ENCODE measurements at places on chromosomes 12 and 14.

DNA sequence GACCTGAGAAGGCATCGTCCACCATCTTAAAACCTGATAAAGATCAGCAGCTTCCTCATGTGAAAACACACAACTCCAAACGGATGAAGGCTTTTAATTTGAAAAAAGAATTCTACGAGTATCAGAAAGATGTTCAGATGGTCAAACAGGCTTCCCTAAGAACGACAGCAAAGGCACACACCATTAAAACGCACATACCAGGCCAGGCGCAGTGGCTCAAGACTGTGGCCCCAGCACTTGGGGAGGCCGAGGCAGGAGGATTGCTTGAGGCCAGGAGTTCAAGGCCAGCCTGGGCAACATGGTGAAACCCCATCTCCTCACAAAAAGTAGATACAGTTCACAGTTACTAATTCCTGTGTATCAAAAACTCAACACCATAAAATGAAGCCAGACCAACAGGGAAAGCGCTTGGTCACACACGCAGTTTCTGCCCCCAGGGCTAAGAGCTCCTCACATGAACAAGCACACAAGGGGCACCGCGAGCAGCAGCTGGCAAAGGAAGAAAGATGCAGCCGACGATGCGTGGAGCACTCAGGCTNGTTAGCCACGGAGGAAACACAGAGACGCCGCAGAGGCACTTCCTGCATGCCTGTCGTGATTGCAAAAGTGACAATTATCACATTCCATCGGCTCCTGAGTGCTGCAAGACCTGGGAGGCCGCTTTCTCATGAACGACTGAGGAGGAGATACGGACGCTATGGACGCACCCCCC is 78.0 kb downstream of the NOC4L start:
- peak; percentile 38 for DNase-seq

DNA sequence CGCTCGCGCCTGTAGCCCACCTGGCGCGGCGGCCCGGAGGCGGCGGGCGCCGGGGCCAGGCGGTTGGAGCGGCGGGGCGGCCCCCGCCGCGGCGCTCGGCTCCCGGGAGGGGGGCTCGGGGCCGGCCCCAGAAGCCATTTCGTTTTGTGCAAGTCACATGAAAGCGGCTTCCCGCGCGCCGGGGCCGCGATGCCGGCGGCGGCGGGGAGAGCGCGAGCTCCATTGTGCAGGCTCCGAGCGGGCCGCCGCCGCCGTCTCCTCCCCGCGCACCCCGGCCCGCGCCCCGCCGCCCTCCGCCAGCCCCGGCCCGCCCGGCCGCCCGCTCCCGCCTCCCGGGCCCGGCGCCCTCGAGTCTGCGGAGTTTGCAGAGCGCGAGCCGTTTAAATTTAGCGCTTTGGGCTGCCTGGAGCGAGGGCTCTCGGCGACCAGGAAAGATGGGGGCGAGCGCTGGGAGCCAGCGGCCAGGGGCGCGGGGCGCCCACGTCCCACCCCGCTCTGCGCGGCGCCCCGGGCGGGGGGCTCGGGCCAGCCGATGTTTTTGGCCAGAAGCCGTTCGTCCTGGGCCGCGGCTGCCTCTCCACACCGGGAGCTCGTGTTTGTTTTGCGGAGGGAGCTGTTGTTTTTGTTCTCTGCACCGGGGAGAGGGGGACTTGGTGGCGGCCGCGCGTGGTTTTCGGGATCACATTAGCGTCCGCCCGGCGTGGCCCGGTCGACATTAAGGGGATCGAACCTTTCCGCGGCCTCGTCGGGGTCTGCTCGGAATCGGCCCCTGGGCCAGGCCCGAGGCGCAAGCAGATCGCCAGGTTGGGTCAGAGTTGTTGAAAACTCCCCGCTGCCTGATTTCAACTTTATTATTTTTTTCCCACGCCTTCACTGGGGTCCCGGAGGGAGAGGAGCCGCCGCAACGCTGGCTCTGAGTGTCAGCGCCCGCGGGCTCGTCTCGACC is 982 bp downstream of the BCL7A start:
- no peak for DNase-seq

- no peak for DNase-seq
Observed at GRCh38 chr12:57404966-57405640, 25.7 kb downstream of the R3HDM2 start.

- DNase-seq, result no peak
Observed at GRCh38 chr12:26238341-26239121, 43.2 kb downstream of the SSPN start.

GRCh38 chr12:56346675-56347074 is 8.0 kb downstream of the IL23A start:
- no peak for DNase-seq

- DNase-seq, result no peak
Observed at GRCh38 chr14:50854521-50854920, 17.3 kb upstream of the ABHD12B start.

DNA sequence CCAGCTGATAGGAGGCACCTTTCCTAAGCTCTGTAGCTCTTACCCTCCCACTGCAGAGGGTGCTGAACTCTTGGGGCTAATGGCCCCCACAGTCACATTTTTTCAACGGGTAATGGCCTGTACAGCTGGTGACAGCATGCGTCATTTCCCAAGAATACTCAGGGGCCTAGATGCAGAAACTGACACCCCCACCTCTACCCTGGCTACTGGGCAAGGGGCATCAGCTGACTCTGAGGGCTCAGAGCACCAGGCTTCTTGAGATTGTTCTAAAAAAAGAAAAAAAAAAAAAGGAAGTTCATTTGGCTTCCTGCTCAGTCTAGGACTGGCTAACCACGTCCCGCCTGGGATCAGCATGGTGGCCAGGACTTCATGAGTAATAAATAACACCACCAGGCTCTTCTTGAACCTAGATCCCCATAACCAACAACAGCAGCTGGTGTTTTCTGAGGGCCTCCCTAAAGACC is 35.2 kb downstream of the ZFP36L1 start:
- DNase-seq, result no peak

GRCh38 chr12:31890295-31891285 is 68.6 kb upstream of the RESF1 start:
- DNase-seq, result no peak

DNA sequence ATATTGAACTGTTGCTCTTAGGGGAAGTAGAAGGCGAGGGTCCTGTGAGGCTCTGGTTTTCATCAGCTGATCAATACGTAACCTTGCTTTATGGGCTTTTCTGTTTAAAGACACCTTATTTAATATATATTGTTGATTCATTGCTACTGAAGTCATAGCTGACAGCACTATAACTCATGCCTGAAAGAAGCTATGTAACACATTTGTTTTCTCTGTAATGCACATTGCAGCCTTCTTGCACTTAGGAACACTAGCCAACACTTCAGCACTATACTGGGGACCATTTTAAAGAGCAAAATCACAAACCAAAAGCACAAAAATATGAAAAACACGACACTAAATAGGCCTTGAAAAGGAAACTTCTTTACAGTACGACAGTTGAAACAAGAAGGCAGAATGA is 135.7 kb downstream of the TTC6 start:
- no peak for DNase-seq

DNA sequence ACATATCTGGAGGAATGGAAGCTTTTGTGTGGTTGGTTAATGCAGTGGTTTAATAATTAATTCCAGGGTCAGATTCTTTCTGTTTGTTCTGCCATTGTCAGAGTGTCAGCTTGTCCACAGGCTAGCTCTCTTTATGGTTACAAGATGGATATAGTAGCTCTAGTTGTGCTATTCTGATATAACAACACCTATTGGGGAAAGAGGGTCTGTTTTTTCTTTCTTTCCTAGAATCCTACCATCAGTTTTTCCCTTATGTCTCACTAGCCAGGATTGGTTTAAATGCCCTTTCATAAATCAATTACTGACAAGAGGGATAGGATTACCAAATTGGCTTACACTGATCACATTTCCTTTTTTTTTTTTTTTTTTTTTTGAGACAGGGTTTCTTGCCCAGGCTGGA is 27.8 kb downstream of the CNOT2 start:
- no peak for DNase-seq

- no peak for DNase-seq
Observed at GRCh38 chr12:22855456-22855855, 230.5 kb downstream of the ETNK1 start.

- DNase-seq, result no peak
Observed at GRCh38 chr12:50734409-50735263, 29.3 kb upstream of the ATF1 start.

DNA sequence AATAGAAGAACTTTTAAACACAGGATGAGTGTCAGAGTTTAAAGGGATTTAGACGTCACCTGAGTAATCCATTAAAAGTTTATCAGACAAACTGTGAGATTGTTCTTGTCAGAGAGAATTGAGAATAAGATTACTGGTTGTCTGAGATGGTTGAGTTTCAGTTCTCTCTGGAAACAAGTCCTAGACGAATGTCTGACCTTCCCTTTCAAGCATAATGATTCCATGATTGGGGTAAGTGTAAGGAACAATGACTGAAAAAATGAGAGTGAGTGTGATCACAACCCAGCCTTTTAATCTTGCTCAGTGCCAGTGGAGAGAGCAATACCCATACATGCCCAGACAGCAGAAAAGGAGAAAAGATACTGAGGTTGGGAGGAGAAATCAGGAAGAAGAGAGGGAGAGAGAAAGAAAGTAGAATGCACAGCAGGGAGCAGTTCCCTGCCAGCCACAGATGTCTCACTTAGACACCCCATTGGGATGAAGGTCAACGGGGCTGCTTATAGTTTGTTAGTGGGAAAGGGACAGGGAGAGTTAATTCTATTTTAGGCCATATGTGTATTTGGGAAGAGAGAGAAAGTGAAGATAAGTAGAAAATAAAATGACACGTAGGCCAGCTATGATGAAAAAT is 4.3 kb downstream of the GRIP1 start:
- no peak for DNase-seq

DNA sequence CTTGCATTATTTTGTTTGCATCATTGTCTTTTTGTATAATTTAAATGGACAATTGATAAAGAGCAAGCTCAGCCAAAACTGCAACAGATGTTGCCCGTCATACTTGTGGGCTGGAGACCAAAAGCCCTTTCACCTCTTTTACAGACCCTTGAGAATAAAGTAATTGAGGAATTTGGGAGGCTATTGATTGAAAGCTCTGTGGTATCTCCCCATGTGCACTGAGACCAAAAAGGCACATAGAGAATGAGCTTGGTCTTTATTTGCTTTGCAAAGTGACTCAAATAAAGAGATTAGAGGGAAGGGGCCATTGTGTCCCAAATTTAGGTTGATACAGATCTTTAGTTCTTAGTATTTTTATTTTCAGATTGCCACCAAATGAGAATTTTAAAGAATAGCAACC is 617.6 kb downstream of the TRHDE start:
- no peak for DNase-seq

DNA sequence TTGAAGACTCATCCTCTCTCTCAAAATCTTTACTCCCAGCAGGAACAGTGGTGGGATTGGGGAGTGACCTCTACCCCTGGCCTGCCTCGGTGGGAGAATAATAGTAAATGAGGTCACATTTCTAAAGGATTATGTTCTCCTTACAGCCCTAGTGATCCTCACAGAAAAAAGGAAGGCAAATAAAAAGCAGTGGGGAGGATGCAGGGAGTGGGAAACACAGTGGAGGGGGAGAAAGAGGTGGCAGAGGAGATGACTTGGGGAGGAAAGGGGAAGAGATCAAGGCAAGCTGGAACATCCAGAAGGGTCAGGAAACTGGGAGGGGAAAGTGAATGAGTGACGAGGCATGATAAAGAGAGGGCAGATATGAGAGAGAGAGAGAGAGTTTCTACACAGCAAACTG is 8.3 kb upstream of the SYNDIG1L start:
- DNase-seq, result no peak

DNA sequence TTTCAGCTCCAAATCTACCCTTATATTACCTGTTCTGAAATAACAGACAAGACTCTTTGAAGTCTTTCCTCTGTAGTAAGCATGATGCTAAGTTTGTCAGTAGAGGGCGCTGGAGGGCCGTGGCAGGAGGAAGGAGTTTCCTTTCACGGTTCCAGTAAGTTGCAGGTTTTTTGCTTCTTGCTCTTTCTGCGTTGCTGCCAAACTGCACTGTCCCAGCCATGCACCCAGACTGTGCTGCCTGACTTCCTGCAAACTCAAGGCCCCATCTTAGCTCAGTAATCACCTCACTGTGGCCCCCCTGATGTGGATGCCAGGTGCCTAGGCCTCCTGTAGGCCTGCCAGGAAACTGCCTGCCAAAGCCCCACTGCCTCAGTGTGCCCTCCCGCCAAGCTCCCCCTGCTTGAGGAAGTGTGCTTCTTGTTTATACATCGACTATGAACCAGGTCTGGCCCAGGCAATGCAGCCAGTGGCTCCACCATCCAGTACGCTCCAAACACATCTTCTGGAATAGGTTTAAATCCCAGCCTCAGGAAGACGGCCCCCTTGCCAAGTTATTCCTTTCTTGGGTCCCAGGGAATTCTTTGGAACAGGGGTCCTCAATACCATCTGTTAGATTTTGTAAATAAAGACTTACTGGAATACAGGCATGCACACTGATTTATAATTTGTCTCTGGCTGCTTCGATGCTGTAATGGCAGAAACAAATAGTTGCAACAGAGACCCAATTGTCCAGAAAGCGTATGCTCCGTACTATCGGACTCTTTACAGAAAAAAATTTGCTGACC is 193.7 kb upstream of the LRIG3 start:
- DNase-seq, result peak; percentile 63

DNA sequence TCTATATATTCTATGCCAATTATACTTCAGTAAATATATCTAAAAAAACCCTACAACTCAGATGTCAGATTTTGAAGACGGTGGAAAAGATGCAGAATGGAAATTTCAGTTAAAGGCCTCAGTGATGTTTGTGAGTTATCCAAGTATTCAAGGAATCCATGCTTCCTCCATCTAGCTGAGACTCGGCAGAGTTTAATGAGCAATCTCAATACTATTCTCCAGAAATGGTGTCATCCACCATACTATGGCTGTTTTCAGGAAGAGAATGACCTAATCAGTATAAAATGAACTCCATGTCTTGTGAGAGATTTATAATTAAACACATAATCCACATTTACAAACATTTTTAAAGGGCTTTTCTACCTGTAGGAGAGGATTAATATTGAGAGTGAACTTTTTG is 66.0 kb downstream of the KLHL28 start:
- DNase-seq, result no peak

DNA sequence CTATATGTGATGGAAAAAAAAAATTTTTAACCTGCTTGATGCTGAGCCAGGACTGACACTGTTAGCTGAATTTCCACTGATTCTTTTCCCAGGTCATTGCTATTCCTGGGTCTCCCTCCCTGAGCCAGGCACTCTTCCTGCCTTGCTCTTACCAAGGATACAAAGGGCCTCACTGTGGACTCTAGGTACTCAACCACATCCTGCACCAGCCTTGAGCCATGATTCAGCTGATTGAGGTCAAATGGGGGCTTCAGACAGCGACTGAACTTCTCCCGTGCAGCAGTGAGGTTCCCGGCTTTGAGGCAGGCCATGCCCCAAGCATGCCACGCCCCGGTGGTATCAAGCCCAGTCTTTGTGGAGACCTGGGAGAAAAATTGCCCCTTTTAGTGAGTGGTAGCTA is 54.3 kb downstream of the ZFYVE26 start:
- DNase-seq, result no peak

Data from DMS153 (cell line).